ENCODE measurements at places on chromosomes 6 and 20. TPM values are rescaled to one million over a fixed set of nuclear protein-coding genes. Genes with fewer than 3 reads are reported as not detected.

DNA sequence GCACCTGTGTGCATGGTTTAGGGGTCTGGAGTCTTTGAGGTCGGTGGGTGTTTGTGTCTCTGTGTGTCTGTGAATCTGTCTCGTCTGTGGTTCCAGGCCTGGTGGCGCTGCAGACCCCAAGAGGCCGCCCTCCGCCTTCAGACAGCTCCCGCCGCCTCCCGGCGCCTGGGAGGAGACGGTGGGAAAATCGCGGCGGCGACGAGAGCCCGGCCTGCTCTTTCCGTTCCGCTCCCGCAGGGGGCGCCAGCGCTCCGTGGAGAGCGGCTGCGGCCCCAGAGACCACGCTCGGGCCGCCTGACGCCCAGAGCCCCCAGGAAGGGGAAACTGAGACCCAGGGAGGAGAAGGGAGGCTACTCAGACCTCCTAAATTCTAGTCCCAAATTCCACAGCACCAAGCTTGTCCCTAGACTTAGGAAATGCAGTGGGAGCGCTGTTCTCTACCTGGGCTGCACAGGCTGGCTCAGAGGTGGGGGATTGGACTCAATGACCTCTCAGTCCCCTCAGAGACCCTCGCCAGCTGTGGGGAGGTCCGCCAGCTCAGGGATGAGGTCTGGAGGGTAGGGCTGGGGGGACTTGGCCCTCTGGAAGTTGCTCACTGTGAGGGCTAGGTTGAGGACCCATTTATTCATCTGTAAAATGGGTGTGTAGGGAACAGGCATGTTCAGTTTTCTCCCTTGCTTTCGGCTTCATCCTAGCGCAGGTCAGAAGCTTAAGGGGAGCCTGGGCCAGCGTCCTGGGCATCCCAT is 36.9 kb upstream of the BLCAP start:
- DNase-seq: peak; percentile 82

DNA sequence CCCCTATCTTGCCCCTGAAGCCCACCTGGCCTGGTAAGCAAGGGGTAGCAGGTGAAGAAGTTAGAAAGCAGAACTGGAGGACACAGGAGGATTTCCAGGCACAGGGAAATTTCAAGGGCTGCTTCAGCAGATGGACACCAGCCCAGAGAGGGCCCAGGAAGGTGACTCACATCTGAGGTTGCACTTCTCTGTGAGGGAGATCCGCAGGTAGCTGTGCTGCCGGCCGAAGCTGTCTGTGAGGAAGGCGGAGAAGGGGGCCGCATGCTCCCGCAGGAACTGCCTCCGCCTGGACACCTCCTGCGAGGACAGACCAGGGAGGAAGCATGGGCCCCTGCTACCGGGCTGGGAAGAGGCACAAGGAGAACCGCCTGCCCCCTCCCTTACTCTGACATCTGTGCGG is 7.1 kb downstream of the MOCS1 start:
- no peak for DNase-seq

GRCh38 chr20:48096957-48097890 is 311.9 kb upstream of the SULF2 start:
- DNase-seq: peak; percentile 62

GRCh38 chr6:163489584-163489983 is 75.1 kb downstream of the QKI start:
- DNase-seq: no peak

Gene MUCL3
- not detected for total RNA-seq

DNA sequence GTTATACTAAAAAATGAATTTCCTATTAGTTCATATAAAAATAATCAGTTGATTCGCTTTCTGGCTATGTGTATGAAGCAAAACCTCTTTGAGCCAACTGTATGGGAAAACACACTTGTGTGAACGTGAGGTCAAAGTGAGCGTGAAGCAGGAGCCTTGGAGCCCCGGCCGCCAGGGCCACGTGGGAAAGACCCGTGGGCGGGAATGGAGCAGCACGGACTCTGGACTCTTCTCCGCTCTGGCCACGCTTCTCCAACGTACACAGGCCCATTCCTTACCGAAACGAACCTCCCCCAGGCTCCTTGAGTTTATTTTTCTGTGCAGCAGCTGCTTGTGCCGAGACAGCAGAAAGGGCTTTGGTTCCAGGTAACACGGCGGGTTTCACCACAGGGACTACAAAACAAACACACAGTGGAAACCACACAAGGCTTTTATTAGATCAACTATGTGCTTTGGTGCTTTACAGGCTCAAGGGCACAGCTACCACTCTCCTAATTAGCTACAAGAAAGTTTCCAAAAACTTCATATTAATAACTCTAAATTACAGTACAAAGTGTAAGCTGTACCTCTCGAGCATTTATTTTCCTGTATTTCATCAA is 62.7 kb downstream of the TAF4 start:
- DNase-seq: no peak

GRCh38 chr6:169289619-169290339 is 36.1 kb upstream of the THBS2 start:
- DNase-seq: no peak

Gene TINAG
- total RNA-seq: not detected

DNA sequence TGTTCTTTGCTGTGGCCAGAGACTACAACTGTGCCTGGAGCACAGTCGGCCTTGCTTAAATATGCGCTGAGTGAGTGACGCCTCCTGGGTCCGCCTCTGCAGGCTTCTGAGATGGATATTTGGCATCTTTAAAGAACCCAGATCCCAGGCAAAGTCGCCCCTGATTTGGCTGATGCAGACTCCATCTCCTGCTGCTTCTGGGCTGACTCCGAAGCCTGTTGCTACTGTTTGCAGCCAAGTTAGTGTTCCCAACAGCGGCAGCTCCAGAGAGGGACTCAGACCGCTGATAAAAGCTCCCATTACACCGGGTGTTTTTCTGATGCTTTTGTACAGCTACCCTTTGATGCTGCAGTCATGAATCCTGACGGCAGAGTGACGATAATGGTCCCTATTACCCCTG is 83.0 kb upstream of the SULF2 start:
- DNase-seq: no peak

DNA sequence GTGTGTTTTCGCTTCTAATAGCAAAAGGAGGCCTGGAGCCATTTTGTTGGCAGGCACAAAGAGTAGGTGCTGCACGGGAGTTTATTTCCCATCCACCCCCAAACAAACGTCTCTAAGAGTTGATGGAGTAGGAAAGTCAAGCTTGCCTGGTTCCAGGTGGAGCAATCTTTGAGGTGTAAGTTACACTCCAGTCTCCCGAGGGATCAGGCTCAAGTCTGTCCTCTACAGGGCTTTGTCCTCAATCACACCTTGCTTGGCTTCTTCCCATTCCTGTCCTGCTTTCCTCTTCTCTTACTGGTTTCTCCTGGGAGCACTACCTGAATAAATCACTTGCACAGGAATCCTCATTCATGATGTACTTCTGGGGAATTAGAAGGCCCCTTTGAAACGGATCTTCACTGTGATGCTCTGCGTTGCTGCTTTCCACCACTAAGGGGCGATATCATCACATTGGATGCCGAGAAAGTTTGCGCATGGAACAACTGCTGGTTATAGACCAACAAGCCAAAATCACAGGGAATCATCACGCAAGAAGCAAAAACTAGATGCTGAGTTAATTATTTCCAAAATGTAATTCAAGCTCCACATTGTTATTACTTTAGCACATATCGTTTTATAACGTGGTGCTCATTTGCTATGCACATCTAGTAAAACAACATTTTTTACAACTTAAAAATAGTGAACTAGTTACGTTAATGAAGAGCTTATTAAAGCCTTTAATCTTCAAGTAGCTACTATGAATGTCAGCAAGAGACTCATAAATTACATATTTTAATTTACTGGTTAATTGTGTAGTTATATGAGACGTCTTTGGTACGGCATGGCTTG is 156.8 kb downstream of the DNAH8 start:
- DNase-seq: peak; percentile 63

DNA sequence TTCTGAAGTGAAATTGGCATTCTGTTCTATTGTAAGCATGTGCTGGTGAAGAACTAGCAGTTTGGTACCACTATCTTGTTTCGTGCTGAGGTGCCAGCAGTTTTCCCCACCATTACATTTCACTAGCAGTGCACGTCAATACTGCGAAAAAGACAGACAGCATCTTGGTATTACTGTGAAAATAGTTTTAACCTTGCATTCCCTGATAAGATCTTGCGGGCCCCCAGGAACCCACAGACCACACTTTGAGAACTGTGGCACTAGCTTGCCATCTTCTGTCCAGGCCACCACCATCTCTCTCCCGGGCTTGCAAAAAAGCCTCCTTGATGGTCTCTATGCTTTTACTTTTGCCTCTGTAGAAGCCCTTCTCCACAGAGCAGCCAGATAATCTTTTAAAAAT is 185.7 kb downstream of the BACH2 start:
- DNase-seq: no peak

GRCh38 chr20:50391444-50392137 is 118.6 kb upstream of the PTPN1 start:
- no peak for DNase-seq
